ENCODE measurements at places on chromosomes 6 and 20. TPM values are rescaled to one million over a fixed set of nuclear protein-coding genes. Genes with fewer than 3 reads are reported as not detected.

CGA gene
- total RNA-seq = 0.59 TPM

PKIB gene
- 0.52 TPM for total RNA-seq

PPP1R16B gene
- 109 TPM for total RNA-seq

DNA sequence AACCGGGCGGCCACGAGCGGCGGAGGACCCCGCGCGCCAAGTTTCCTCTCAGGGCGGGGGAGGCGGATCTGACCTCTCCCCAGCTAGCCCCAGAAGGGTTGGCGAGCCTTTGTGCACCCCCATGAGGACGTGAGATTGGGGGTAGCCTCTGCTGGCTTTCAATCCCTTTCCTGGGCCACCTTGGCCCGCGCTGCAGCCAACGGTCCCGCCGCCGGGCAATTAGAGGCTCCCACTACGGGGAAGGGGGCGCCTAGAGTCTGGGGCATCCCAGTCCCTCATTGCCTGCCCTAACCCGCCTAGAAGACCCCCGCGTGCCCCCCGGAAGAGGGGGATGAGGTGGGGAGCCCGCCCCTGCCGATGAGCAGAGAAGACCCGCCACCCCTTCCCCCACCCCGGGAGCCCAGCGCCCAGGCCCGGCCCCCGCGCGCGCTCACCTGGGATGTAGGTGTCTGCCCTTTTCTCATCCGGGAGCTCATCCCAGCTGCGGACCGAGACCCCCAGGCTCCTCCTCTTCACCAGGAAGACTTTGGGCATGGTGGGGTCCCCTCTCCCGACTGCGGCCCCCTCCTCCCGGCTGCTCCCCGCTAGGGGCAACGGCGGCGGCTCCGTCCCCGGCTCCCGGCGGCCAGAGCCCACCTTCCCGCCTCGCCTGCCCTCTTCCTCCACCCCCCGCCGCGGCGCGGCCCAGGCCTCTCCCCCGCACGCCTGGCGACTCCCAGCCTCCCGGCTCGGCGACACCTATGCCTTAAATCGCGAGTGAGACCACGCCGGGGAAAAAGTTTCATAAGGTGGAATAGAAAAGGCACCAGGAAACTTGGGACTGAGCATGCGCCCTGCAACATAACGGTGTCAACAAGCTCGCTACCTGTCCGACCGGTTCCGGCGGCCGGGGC is at the start of gene OVOL2:
TSS of gene OVOL2 (minus strand) at position 816 of the 893 bp plus-strand sequence. CDS start at position 534, 282 bp downstream.
- H3K27me3 ChIP-seq = peaks cover 63% of the 10 kb centered on the region
- no peak for DNase-seq
- no peaks in the 10 kb centered on the region for H3K36me3 ChIP-seq
- no peak within 1 kb of the TSS for H3K27ac ChIP-seq
- H3K4me1 ChIP-seq = no peaks in the 10 kb centered on the region
- H3K4me3 ChIP-seq = peak within 1 kb of the TSS; percentile 51
